ENCODE measurements at places on chromosomes 16 and 17.

DNA sequence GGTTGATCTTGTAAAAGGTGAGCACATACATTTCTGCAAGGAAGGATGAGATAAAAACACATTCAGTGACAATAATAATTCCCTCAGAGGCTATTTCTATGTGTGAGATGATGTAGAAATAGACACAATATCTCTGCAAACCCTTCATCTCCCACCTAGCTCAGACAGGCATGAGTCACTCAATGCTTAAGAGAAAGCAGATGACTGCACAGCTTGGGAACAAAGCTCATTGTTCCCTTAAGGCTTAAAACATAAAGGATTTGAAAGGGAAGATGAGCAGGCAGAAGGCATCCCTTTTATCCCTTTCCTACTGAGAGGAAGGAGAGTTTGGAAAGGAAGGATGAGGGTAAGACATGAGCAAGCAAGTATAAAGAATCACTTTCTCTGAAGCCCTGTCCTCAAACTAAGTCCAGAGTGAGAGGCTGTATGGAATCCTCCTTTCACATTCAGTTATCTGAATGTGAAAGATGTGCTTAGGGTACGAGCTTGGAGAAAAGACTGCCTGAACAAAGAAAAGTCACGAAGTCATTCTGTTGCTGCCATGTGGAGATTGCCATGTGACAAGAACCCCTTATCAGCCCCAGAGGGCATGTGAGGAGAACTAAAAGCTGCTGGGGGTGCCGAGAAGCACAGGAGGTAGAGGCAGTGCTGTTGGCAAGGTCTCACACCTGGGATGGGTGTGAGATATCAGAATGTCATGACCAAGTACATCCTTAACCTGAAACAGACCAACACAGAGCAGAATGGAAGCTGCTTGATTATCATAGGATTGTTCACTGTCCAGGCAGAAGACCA, 58.2 kb downstream of the CNTNAP4 start:
- DNase-seq = no peak

DNA sequence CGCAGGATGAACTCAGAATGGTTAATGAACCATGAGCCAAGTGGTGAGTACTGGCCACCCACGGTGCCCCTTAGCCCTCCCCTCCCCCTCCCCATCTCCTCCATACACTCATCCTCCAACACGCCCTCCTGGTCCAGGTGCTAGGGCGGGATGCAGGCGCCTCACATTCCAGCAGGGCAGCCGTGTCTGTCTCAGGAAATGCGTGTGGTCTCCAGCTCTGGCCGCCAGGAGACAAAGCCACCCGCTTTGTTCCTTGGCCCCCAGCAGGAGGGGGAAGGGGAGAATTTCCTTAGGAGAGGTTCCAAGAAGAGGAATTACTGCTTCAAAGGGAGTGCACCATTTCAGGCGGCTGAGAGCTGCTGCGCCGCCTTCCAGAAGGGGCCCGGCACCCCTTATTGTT, 29.7 kb upstream of the RMI2 start:
- DNase-seq = no peak

DNA sequence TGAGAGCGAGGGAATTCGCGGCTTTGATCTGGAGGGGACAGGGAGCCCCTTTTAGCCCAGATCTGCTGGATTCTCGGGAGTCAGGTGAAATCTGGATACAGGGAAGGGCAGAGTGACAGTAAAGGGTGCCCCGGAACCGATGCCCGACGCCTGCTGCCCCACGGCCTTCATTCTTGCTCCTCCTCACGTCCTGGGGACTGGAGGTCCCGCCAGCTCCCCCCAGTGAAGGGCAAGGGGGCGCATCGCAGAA, 596 bp downstream of the OR1F1 start:
- DNase-seq = no peak

DNA sequence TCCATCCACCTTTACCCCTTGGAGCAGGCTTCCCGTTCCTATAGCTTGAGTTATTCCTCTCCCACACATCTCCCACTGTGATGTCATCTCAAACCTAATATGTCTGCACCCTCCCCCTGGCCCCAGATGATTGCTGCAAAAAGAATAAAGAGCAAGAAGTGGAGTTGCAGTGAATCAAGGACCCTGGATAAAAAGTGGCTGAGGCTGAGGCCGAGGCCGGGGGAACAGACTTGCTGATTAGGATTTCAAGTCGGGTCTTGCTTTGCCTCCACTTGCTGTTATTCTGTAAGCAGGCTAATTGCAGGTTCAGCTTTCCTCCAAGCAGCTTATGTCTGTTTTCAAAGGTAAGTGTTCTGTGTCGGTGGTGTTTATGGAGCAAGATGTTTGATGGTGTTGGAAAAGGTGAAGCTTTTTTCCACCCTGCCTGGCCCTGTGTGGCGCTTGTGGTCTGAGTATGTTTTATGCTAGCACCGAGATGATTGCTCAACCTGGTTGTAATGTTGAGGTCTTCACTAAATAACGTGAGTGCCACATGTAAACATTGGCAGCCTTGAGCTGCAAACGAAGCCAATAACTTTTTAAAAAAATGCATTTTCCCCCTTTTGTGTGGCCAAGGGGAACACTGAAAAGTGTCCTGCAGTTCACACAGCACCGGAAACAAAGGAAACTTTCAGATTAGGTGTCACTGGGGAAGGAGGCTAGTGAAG, 15.4 kb downstream of the HS3ST3B1 start:
- DNase-seq = no peak

DNA sequence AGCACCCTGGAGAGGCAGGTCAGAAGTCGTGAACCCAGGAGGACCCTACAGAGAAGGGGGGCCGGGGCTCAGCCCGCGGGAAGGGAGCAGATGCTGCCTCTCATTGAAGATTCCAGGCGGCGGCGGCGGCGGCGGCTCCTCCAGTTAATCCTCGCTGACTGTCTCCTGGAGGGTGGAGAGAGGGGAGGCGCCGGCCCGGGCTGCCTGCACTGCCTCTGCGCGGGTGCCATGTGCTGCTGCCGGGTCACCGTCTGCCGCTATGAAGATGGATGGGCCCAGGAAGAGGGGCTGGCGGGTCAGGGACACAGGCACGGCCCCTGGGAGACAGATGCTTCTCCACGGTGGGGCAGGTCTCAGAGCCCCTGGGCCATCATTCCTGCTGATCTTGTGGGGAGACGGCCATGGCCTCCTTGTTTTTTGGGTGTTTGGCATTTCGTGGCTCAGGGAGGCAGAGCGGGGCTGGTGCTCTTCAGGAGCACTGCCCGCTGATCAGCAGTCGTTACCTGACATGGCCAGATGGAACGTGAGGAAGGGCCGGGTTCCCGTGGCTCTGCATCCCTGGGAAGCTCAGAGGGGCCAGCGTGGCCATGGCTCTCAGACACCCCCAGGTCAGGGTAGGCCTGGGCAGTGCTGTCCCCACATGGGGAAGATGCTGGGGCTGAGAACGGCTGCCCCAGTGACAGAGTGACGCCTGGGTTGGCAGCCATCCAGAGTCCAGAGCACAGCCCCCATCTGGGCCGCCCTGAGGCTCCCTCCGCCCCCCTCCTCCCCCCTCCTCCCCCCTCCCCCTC, 36.1 kb downstream of the GINS2 start:
- DNase-seq = peak; percentile 29

DNA sequence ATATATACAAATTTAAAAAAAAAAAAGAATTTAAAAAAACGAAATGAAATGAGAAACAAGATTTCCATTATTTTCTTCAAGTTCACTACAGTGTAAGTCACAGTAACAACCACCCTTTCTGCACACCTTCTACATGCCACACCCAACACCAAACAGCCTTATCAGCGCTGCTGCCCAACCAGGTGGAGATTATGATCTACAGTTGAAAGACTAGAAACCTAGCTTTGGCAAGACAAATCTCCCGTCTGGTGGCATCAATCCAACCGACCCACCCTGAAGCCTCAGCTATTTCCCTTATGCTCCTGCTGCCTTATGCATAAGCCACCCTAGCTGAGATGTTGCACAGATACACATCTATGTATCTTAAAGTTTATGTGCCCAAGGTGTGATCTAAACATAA, 60.8 kb downstream of the PARN start:
- no peak for DNase-seq

DNA sequence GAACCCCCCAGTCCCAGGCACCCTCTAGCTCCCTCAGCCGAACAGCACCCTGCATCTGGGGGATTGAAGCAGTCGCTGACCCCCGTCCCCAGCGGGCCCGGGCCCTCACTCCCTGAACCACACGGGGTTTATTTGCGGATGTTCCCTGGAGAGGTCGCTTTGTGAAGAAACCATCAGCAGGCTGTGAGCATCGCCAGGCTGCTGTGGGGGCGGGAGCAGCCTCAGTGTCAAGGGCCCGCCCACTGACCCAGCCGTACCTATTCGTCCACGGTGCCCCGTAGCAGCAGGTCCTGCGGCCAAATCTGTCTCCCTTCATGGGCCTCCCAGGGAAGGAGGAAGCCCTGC, 6.4 kb upstream of the RAB40C start:
- DNase-seq = no peak

GRCh38 chr17:76442341-76443338, 10.3 kb downstream of the UBE2O start:
- peak; percentile 33 for DNase-seq

GRCh38 chr16:86844695-86845094, 266.3 kb downstream of the FOXL1 start:
- DNase-seq = no peak

DNA sequence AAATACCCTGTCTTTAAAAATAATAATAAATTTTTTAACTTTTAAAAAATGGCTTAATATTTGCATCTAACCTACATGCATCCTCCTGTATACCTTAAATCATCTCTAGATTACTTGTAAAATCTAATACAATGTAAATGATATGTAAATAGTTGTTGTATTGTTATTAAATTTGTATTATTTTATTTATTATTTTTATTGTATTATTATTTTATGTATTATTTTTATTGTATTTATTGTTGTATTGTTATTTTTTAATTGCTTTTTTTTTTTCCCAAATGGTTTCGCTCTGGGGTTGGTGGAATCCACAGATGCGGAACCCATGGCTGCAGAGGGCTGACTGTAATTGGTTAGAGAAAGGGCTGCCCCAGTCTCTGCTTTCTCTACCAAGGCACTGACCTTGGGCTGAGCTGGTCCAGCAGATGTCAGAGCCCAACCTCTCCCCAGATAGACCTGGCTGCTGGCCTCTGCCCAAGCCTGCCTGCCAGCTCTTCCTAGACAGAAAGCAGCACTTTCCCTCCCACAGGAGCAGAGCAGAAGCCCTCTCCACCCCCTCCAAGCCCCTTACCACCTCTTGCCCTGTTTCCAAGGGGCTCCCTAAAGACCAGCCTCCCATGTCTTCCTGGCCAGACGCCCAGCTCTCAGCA, 183.8 kb downstream of the GSG1L start:
- DNase-seq = no peak

DNA sequence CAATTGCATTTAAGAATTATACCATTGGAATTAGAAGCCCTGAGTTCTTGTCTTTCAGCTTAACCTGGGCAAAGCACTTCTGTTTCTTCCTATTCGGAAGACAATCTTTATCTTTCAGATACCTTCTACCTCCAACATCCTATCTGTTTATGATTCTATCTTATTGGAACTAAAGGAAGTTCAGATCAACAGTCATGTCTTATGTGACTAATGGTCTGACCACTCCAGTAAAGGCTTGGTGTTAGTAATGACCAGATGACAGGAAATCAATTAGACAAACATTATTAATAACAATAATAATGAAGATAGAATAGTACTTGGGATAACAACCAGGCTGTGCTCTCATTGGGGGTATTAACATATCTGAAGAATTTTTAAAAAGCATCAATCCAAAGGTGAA, 11.3 kb downstream of the HS3ST3A1 start:
- no peak for DNase-seq
